ENCODE measurements at places on chromosomes 7 and 10.
A peak's percentile ranks its signal among the peaks of the same experiment; 100 is the strongest.

- no peaks in the 10 kb centered on the region for H3K27me3 ChIP-seq
- H3K36me3 ChIP-seq: no peaks in the 10 kb centered on the region
- no peak overlapping the region for H3K4me3 ChIP-seq
- no peak overlapping the region for H3K27ac ChIP-seq
Observed at GRCh38 chr7:18144166-18144565, 116.5 kb upstream of the PRPS1L1 start.

DNA sequence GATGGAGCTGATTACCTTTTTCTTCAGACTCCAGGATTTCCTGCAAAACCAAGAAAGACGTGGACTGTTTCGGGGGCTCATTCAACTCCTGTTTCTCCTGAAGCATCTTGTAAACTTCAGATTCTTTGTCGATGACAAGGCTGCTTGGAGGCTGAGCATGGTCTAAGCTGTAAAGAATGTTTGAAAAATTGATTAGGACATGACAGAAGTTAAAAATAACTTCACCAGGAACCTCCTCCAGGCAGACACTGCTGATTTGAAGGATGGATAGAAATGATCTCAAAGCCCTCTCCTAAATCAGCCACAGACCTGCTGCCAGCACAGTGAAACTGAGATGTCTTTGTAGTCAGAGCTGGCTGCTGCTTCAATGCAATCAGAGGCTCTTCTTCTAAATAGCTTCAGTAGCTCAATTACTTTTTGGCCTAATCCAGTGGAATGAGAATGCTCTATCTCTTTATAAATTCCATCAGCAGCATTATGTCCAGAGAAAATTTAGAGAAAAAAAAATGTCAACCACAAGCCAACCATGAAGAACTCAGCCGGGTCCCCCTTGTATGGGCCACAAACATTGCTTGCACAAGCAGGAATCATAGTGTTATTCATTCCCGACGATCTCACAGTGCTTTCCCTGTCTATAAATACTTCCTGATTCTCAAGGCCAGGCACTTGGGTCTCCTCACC lies 43.5 kb downstream of the PDLIM1 start:
- no peak for DNase-seq
- no peak overlapping the region for H3K27ac ChIP-seq
- H3K4me3 ChIP-seq: no peak overlapping the region

- no peak overlapping the region for H3K4me3 ChIP-seq
- H3K27ac ChIP-seq: no peak overlapping the region
- H3K27me3 ChIP-seq: no peaks in the 10 kb centered on the region
- no peaks in the 10 kb centered on the region for H3K36me3 ChIP-seq
Observed at GRCh38 chr7:101395376-101395775, 32.7 kb downstream of the COL26A1 start.

GRCh38 chr7:96720843-96721242 lies 11.2 kb upstream of the SEM1 start:
- H3K4me3 ChIP-seq: no peak overlapping the region
- no peak for DNase-seq
- H3K27me3 ChIP-seq: no peaks in the 10 kb centered on the region
- H3K4me1 ChIP-seq: no peaks in the 10 kb centered on the region
- H3K36me3 ChIP-seq: no peaks in the 10 kb centered on the region

- no peaks in the 10 kb centered on the region for H3K36me3 ChIP-seq
- H3K27me3 ChIP-seq: no peaks in the 10 kb centered on the region
- no peak for DNase-seq
- no peak overlapping the region for H3K27ac ChIP-seq
- no peak overlapping the region for H3K4me3 ChIP-seq
- no peaks in the 10 kb centered on the region for H3K4me1 ChIP-seq
Observed at GRCh38 chr10:116873134-116873533, 23.8 kb downstream of the ENO4 start.

- no peaks in the 10 kb centered on the region for H3K36me3 ChIP-seq
- no peak for DNase-seq
- H3K4me3 ChIP-seq: no peak overlapping the region
- H3K4me1 ChIP-seq: no peaks in the 10 kb centered on the region
Observed at GRCh38 chr7:141444961-141445360, 106.2 kb upstream of the AGK start.

GRCh38 chr7:30699706-30700495 lies 17.6 kb upstream of the CRHR2 start:
- H3K27ac ChIP-seq: no peak overlapping the region
- H3K4me3 ChIP-seq: no peak overlapping the region
- no peak for DNase-seq
- H3K36me3 ChIP-seq: no peaks in the 10 kb centered on the region
- H3K4me1 ChIP-seq: no peaks in the 10 kb centered on the region
- H3K27me3 ChIP-seq: no peaks in the 10 kb centered on the region

- no peaks in the 10 kb centered on the region for H3K36me3 ChIP-seq
- no peak overlapping the region for H3K4me3 ChIP-seq
- no peak overlapping the region for H3K27ac ChIP-seq
- H3K4me1 ChIP-seq: peaks cover 5% of the 10 kb centered on the region
Observed at GRCh38 chr7:96300986-96301385, 20.9 kb downstream of the SLC25A13 start.

DNA sequence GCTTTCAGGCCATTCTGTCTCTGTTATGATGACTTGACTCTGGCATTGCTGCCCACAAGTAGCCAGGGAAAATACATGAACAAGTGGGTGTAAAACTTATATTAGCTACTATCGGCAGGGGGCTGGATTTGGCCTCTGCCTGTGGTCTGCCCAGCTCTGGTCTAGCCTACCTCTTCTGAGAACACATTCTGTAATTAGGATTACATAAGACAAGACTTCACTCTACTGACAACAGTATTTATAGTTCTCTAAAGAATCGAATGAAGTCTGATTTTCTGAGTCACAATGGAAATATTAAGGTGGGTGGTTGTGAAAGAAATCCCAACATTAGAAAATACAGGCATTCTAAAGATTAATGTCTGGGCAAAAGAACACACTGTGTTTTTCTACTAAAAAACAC lies 55.5 kb downstream of the DLD start:
- no peaks in the 10 kb centered on the region for H3K36me3 ChIP-seq
- DNase-seq: no peak
- no peaks in the 10 kb centered on the region for H3K27me3 ChIP-seq
- H3K27ac ChIP-seq: no peak overlapping the region
- H3K4me3 ChIP-seq: no peak overlapping the region
- no peaks in the 10 kb centered on the region for H3K4me1 ChIP-seq

- no peaks in the 10 kb centered on the region for H3K36me3 ChIP-seq
- H3K27me3 ChIP-seq: no peaks in the 10 kb centered on the region
- no peaks in the 10 kb centered on the region for H3K4me1 ChIP-seq
- H3K4me3 ChIP-seq: no peak overlapping the region
Observed at GRCh38 chr7:123305840-123306375, 106.1 kb upstream of the SLC13A1 start.

DNA sequence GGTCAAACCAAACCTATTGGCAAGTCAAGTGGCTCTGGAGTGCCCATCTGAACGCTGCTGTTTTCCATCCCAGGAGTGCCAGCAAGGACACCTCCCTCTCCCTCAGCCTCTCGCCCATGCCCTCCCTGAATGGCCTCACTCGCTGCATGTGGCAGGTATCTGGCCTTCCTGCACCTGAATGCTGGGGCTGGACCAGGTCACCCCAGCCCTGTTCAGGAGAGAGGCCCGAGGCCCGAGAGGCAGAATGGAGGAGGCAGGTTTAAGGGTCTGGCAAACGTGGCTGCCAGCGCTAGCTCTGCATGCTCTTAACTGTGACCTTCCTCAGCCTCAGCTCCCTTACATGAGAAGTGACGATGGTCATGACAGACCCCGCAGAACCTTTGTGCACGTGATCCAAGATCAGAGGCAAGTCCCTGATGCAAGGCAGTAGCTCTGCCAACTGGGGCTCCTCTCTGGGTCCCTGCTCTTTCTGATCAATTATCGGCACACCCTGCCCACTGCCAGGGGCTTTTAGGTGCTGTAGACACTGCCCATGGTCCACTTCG lies 295.7 kb upstream of the ZMIZ1 start:
- no peak overlapping the region for H3K4me3 ChIP-seq
- no peak for DNase-seq
- H3K4me1 ChIP-seq: no peaks in the 10 kb centered on the region
- peaks cover 2% of the 10 kb centered on the region for H3K27me3 ChIP-seq

GRCh38 chr10:89593043-89593442 lies 52.0 kb downstream of the PANK1 start:
- H3K27me3 ChIP-seq: no peaks in the 10 kb centered on the region
- H3K27ac ChIP-seq: no peak overlapping the region
- no peaks in the 10 kb centered on the region for H3K4me1 ChIP-seq
- no peak for DNase-seq
- H3K4me3 ChIP-seq: no peak overlapping the region

DNA sequence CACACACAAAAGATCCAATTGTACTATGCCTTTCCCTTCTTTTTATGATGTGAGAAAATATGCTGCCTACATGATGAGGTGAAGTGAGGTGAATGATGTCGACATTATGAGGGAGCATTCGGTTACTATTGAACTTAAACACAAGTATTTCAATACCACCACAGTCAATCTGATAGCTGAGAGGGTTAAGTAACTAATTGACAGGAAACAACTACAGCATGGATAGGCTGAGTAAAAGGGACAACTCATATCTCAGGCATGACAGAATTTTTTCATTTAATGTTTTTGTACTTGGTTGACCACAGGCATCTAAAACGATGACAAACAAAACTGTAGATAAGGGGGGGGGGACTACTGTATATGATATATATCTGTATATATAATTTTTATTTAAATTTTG lies 488.9 kb downstream of the SH2D4B start:
- H3K4me3 ChIP-seq: no peak overlapping the region
- H3K27ac ChIP-seq: no peak overlapping the region
- no peaks in the 10 kb centered on the region for H3K36me3 ChIP-seq
- DNase-seq: no peak
- no peaks in the 10 kb centered on the region for H3K4me1 ChIP-seq
- H3K27me3 ChIP-seq: no peaks in the 10 kb centered on the region

DNA sequence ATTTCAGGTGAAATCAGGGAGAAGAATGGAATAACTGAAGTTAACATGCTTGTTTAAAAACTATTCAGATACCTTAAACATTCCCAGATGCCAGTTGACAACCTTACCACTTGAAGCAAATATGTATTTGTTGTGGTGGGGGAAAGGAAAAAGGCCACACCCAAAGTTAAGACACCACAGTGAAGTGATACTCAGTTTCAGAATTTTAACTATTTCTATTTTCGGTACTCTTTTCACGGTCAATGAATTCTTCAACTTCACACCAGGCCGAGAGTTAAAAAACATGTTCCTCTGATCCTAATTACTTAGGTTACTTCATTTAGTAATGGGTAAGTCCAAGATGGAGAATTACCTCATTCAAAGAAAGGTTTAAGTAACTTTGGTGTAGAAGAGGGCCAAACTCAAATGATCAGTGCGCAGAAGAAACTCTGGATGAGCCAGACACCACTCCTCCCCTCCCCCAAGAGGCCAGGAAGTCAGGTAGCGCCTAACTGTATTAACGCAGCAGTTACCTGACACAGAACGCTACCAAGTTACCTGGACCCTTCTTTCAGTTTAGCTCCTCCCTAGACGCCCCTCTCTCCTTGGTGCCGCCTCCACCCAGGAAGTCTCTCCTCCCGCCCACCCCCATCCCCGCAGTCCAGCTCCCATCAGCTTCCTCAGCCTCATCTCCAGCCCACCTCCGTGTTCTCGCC lies 700 bp downstream of the MTPN start:
- H3K4me3 ChIP-seq: peak overlapping the region; percentile 97
- H3K36me3 ChIP-seq: no peaks in the 10 kb centered on the region
- H3K4me1 ChIP-seq: peaks cover 36% of the 10 kb centered on the region
- no peak for DNase-seq
- peak overlapping the region; percentile 96 for H3K27ac ChIP-seq

DNA sequence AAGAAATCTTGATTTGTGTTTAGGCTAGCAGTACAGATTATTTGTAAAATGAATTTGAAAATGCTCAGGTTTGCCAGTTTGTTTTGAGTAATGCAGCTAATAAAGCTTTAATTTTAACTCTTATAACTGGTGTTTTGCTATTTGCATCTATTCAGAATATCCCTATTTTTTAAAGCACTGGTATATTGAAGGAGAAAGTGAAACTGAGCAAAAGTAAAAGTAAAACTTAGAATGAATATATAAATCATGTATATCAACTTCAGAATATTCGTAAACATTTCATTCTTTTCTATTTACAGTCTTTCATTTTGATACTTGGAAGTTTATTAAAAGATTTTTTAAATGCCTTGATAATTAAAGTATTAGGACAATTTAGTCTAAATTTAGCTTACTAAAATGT lies 26.2 kb downstream of the TASOR2 start:
- peaks cover 4% of the 10 kb centered on the region for H3K4me1 ChIP-seq
- DNase-seq: no peak
- peak overlapping the region; percentile 31 for H3K4me3 ChIP-seq
- no peaks in the 10 kb centered on the region for H3K27me3 ChIP-seq
- no peaks in the 10 kb centered on the region for H3K36me3 ChIP-seq

GRCh38 chr7:129315960-129316359 lies 91.1 kb downstream of the AHCYL2 start:
- H3K36me3 ChIP-seq: no peaks in the 10 kb centered on the region
- no peaks in the 10 kb centered on the region for H3K27me3 ChIP-seq
- H3K4me1 ChIP-seq: no peaks in the 10 kb centered on the region

- H3K4me1 ChIP-seq: no peaks in the 10 kb centered on the region
- H3K27ac ChIP-seq: no peak overlapping the region
- DNase-seq: no peak
- H3K27me3 ChIP-seq: no peaks in the 10 kb centered on the region
- no peaks in the 10 kb centered on the region for H3K36me3 ChIP-seq
Observed at GRCh38 chr7:143238289-143238980, 16.6 kb downstream of the TAS2R40 start.

DNA sequence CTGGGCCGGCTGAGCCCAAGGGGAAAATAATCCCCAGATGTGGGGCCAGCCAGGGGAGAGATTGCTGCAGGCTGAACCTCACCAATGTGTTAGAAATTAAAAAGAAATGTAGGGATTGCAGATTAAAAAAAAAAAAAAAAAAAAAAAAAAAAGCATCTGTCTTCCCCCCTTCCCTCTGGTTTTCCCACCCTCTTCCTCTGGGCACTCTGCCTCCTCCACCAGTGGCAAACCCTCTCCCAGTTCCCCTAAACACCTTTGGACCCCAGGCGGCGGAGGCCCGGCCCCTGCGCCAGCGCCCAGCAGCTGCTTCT lies 7.1 kb downstream of the MNX1 start:
- no peak for DNase-seq
- no peak overlapping the region for H3K4me3 ChIP-seq
- H3K4me1 ChIP-seq: no peaks in the 10 kb centered on the region
- no peak overlapping the region for H3K27ac ChIP-seq

- DNase-seq: no peak
- no peak overlapping the region for H3K27ac ChIP-seq
- H3K27me3 ChIP-seq: no peaks in the 10 kb centered on the region
- H3K36me3 ChIP-seq: no peaks in the 10 kb centered on the region
- no peak overlapping the region for H3K4me3 ChIP-seq
Observed at GRCh38 chr7:4066206-4066605, 615.9 kb upstream of the FOXK1 start.

DNA sequence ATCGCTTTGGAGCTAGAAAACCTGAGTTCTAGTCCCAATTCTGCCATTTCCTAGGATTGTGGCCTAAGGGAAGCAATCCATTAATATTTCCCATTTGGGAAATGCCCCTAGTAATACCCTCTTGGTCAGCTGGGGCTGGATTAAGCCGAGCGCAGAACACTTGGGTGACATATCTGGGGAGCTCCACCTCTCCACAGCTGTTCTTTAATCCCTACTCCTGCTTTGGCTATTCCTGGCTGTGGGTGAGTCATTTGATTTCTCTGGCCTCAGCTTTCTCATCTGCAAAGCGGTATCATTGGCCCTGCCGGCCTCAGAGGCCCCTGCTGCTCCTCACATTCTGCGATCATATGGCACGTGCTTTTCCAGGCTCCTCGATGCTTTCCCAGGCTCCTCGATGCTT lies 108.3 kb downstream of the BUB3 start:
- H3K4me3 ChIP-seq: no peak overlapping the region
- H3K4me1 ChIP-seq: no peaks in the 10 kb centered on the region
- no peak overlapping the region for H3K27ac ChIP-seq
- no peaks in the 10 kb centered on the region for H3K27me3 ChIP-seq
